ENCODE measurements at places on chromosomes 5 and 9.

GRCh38 chr5:29548262-29548661 lies 1645.2 kb upstream of the CDH6 start:
- DNase-seq: no peak

- DNase-seq: no peak
Measured at GRCh38 chr5:140835622-140836510, 1.8 kb downstream of the PCDHA7 start.

- DNase-seq: no peak
Measured at GRCh38 chr5:125199968-125200865, 453.8 kb upstream of the ZNF608 start.

DNA sequence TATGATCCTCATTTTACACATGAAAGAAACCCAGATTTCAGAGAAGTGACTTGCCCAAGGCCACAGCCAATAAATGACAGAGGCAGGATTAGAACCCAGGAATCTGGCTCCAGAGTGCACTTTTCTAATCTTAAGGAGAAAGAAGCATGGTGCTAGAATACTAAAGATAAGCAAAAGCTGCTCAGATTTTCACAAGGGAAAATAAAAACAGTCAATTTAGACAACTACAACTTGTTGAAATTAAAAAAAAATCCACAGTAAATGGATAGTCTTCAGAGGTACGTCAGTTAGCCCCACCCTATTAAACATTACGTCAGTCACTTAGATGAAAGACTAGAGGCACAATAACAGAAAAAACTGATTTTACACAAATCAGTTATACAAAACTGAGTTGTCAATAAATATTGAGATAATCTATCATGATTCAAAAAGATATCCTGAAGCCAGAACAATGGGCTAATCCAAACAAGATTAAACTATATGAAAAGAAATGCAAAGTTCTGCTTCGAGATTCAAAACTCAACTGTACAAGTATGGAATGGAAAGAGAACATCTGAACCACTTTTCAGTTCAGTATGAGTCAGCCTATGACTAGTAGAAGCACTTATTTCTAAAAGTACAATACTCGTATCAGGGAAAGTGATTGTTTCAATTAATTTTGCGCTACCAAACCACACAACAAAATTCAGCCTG lies 9.3 kb downstream of the TMEM245 start:
- DNase-seq: no peak
